Activated naive CD4-positive, alpha-beta T cell treated with anti-CD3 and anti-CD28 coated beads, Interleukin-2, amount 50 U/mL, for 72 hours (primary cell): ENCODE measurements at places on chromosomes 4 and X.

- no peak for DNase-seq
Observed at GRCh38 chrX:107721318-107721717, 54.3 kb downstream of the TSC22D3 start.

- no peak for DNase-seq
Observed at GRCh38 chr4:65383589-65384305, 286.5 kb downstream of the EPHA5 start.

DNA sequence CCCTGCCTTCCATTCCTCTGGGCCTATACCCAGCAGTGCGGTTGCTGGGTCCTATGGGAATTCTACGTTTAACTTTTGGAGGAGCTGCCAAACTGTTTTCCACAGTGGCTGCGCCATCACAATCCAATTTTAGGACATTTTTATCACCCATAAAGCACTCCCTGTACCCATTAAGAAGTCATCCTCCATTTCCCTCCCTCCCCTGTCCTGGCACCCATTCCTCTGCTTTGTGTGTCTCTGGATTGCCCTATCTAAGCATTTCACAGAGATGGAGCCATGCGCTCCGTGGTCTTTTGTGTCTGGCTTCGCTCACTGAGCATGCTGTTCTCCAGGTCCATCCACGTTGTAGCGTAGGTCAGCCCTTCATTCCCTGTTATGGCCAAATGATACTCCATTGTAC lies 1.7 kb upstream of the OPN1LW start:
- DNase-seq, result no peak

GRCh38 chrX:70437921-70438665 lies 6.5 kb upstream of the DLG3 start:
- DNase-seq, result no peak

DNA sequence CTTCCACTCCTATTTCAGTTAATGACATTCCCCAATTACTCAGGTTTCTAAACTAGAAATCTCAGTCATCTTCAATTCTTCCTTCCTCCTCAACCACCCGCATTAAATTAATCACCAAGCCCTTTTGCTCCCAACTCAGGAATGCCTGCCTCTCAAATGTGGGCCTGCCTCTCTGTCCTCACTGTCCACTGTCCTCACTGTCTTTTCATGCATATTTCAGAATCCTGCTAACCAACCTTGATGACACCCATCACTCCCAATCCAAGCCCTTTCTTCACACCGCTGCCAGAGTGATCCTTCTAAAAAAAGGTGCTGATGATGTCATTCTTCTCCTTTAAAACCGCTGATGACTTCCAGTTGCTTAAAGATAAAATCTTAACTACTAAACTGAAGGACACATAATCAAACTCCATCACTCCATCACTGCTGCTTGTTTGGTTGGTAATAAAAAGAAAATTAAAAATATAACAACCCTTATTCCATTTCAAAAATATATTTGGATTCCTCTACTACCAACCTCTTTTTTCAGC lies 5.1 kb upstream of the APBB2 start:
- no peak for DNase-seq

GRCh38 chr4:143358923-143359643 lies 22.4 kb downstream of the GAB1 start:
- DNase-seq, result no peak

DNA sequence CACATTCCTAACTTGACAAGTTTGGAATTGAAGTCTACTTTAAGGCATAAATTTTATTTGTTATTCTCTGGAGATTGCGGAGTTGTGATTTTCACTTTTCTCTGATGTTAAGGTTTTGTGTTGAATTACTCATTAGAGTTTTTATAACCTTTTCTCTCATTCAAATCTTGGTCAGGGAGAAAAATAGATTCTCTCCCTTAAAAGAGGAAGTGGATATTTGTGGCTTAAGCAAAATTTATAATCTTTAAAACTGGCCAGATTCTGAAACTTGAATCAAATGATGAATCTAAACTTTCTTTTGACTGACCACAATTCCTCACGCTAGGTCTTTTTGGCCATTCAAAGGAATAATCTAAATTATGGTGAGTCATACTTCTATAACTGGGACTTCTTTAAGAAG lies 361.4 kb downstream of the TEX13C start:
- no peak for DNase-seq

GRCh38 chr4:80264352-80264647 lies 2.2 kb upstream of the FGF5 start:
- no peak for DNase-seq

DNA sequence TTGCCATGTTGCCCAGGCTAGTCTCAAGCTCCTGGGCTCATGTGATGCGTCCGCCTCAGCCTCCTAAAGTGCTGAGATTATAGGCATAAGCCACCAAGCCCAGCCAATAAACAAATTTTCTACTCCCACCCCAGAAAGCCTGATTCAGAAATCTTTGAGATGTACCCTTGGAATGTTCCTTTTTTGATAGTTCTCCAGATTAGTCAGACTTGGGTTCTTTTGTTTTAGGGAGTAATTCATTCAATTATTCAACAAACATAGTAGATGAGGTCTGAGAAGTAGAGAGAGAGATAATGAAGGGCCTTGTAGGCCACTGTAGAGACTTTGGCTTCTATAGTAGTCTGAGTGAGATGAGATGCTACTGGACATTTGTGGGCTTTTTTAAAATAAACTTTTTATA lies 27.8 kb downstream of the RP2 start:
- no peak for DNase-seq

- DNase-seq, result no peak
Observed at GRCh38 chr4:11312389-11312788, 116.3 kb downstream of the HS3ST1 start.
